GM19239 (cell line): ENCODE measurements at places on chromosomes 6 and 20.

DNA sequence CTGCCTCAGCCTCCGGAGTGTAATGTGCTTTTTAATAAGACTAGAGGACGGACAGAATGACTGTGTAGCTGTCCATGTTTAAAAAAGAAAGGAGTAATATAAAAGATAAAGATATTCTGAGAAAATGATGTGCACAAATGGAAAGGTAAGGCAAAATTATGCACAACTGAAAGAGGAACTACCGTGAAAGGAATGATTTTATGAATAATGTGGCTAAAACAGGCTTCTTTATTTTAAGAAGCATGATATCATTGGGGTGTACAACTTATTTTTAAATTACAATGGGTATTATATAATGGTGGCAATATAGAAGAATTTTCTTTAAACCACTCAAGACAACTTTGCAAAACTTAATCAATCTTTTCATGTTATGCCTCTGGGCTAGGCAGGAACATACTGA is 78.1 kb downstream of the FIG4 start:
- DNase-seq, result no peak

GRCh38 chr20:57851025-57851682 is 141.3 kb upstream of the PMEPA1 start:
- no peak for DNase-seq

DNA sequence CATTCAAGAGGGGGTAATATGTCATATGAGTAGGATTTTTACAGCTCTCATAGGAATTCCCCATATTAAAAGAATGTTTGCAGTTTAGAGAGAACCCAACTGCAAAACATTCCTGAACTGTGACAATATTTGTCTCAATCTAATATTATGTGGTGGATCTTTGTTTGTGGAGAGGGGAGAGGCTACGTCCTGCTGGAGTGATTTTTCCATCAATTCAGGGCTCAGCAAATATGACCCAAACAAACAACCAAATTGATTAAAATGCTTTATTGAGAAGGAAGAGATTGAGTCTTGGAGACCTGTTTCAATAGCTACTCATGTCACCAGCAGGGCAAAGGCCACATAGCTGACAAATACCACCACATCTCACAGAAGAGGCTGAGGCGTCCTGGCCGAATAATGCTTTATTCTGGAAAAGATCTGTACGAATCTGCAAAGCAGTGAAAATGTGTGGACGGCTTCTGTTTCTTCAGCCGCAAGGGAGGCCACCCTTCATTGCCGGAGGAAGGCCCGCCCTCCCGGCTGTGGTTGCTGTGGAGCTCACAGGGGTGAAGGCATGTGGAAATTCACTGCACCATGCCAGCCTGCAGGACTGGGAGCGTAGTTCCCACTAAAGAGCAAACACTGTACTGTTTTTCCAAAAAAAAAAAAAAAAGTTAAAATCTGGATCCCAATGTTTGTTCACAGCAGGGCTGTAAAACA is 89.7 kb upstream of the QKI start:
- DNase-seq, result no peak

DNA sequence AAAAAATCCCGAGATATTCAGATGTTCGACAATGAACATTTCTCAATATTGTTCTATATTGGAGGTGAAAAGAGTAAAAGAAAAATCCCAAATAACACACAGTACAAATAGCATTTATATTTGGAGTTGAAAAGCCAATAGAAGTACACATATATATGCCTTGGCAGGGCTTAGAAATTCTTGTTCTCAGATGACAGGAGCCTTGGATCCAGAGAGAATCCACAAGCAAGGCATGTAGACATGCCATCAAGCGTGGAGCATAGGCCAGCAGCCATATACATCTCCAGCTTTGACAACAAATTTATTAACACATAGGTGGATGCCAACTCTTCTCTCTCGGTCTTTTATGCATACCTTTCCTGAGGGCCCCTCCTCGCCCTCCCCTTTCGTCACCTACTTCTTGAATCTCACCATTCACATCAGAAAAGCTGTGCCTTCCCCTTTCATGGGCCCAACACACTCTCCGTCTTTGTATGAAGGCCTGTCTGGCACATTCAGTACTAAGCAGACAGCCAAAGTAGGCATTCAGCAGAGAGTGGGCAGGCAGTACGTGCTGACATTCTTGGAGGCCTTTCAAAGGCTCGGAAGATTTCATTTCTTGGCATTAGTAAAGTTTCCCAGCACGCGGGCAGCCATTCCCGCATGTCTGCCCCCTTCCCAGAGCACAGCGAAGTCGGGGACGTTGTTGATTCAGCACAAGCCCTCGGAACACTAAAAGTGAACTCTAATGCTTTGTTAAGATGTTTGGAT is 18.2 kb downstream of the NEDD9 start:
- no peak for DNase-seq

GRCh38 chr6:105609375-105609991 is 206.6 kb upstream of the PREP start:
- no peak for DNase-seq

- DNase-seq, result peak; percentile 81
Observed at GRCh38 chr20:63941282-63942081, 14.7 kb downstream of the UCKL1 start.

DNA sequence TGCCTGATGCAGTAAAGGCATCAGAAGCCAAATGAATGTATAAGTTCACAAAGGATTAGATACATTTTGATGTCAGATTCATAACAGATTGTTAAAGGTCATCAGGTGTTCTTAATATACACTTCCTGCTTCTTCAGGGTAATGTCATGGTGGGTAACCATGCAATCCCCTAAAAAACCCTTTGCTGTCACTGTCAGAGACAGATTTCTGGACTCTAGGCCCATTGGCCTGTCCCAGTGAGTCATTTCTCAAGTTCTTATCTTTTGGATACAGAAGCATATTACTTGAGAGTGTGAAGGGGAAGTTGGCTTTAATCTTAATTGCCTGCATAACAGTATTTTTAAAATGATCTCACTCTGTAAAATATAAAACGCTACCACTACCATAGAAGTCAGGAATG is 895.6 kb upstream of the MAP3K7 start:
- no peak for DNase-seq

GRCh38 chr6:122048570-122048969 is 350.9 kb upstream of the HSF2 start:
- DNase-seq, result no peak

- DNase-seq, result no peak
Observed at GRCh38 chr6:30397697-30398096, 52.7 kb downstream of the RPP21 start.
